IMR-90 (cell line): ENCODE measurements at places on chromosomes 4 and X. TPM values are rescaled to one million over a fixed set of nuclear protein-coding genes. Genes with fewer than 3 reads are reported as not detected.

THOC2 gene
- total RNA-seq: 58.8 and 93.9 TPM in 2 replicates

CXorf65 gene
- total RNA-seq: not detected in 2 replicates

EXOC1L gene
- not detected in 2 replicates for total RNA-seq

CORIN gene
- total RNA-seq: 15.6 and 20.3 TPM in 2 replicates

PABPC1L2A gene
- not detected in 2 replicates for total RNA-seq

ETDB gene
- not detected in 2 replicates for total RNA-seq

PFKFB1 gene
- total RNA-seq: under 0.01 TPM in 1 of 2 replicates, not detected in the other

CENPE gene
- 14.5 and 34.2 TPM in 2 replicates for total RNA-seq

SPINK2 gene
- not detected in 2 replicates for total RNA-seq

PDZD11 gene
- 66.4 and 84.1 TPM in 2 replicates for total RNA-seq

ARMCX2 gene
- total RNA-seq: 98.9 and 109 TPM in 2 replicates

SYTL4 gene
- 2.3 and 3.1 TPM in 2 replicates for total RNA-seq

ZNF718 gene
- total RNA-seq: 1.8 and 2.2 TPM in 2 replicates

AR gene
- total RNA-seq: 2.8 and 4.7 TPM in 2 replicates

SSX4 gene
- not detected in 2 replicates for total RNA-seq

LRIT3 gene
- total RNA-seq: not detected in 2 replicates

SH3BGRL gene
- 50.7 and 53.0 TPM in 2 replicates for total RNA-seq

ANK2 gene
- total RNA-seq: 5.3 and 6.6 TPM in 2 replicates

NCBP2L gene
- not detected in 2 replicates for total RNA-seq

GAGE12H gene
- not detected in 2 replicates for total RNA-seq

SPATA4 gene
- total RNA-seq: under 0.01 and 0.28 TPM in 2 replicates

CCSER1 gene
- total RNA-seq: not detected in 2 replicates

TREX2 gene
- 0.36 and 0.56 TPM in 2 replicates for total RNA-seq
